ENCODE measurements at places on chromosomes 12 and 14.

GRCh38 chr12:42213023-42213422 is 25.0 kb downstream of the YAF2 start:
- DNase-seq = no peak

DNA sequence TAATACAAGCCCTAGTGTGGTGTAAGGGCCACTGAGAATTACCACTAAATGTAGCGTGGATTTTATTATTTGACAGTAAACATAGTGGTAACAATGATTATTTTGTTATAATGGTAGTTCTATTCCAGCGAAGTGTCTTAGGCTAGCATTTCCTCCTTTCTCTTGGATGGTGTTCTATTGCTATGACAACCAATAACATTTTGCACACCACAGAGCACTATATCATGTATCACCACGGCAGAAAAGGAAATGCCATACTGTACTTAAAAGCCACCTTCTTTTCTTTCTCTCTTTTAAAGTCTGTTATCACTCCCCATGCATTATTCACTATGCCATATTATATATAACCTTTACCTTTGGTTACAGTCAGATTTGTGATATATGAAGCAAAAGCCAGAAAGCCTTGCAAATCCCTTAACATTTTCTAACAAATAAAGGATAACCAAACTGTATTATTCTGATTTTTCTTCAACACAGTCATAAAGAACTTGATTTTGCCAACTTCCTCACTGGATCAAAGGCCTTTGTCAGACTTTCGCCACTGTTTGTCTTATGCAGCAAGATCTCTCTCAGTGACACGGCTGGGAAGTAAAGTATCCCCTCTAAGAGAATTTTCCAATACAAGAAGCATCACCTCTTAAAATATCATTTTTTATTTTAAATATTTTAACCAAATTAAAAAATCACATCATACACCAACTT is 195.8 kb downstream of the FOXN3 start:
- no peak for DNase-seq

DNA sequence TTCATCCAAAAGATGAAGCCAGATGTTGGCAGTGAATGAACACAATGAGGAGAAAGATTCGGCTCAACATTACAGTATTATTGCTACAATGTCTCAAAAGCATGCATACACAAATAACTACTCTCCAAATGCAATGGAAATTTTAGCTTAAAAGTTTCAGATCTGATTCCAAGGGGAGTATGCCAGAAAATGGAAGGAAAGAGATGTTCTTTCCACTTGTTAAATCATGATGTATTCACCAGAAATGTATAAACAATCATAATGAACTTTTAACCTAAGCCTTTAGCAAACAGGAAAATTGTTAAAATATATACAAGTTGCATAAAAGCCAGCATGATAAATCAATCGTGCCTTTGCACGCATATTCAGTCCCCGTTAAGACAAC is 62.1 kb downstream of the SH2B3 start:
- no peak for DNase-seq

- DNase-seq = no peak
These were observed 25.4 kb downstream of the CCDC62 start for GRCh38 chr12:122799641-122800243.

GRCh38 chr14:65170318-65170717 is 68.0 kb upstream of the MAX start:
- DNase-seq = no peak

DNA sequence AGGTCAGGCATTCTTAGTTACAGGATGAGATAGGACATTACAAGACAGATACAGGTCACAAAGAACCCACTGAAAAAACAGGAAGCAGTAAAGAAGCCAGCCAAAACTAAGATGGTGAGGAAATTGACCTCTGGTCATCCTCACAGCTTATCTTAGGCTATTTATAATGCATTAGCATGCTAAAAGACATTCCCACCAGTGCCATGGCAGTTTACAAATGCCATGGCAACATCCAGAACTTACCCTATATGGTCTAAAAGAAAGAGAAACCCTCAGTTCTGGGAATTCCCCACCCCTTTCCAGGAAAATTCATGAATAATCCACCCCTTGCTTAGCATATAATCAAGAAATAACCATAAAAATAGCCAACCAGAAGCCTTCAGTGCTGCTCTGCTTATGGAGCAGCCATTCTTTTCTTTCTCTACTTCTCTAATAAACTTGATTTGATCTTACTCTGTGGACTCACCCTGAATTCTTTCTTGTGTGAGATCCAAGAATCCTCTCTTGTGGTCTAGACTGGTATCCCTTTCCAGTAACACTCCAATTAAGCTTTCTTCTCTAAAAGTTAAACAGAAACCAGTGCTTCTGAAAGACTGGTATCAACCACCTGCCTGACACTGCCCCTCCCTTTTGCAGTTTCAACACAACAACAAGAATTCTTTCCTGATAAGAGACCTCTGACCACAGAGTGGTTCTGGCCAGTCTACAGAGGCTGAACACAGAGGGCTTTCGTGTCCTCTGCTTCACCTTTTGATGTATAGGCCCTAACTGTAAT is 86.9 kb downstream of the BCAT1 start:
- no peak for DNase-seq

GRCh38 chr12:53172352-53172751 is 8.2 kb upstream of the ZNF740 start:
- DNase-seq = no peak

DNA sequence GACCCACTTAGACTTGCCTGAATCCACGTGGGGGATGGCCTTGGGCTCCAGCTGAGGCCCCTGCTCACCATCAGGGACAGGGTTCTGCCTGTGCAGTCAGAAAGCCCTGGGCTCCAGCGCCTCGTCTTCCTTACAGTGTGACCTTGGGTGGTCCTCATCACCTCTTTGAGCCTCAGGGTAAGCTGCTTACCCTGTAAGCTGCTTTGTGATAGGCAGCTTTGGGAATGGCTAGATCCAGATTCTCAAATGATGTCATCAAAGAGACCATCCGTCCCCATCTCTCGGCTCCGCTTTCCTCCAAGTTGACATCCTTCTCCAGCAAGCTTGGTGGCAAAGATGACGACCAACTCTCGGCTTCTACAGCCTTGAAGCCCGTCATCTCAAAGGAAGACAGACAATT is 127.0 kb downstream of the ADCK1 start:
- no peak for DNase-seq

DNA sequence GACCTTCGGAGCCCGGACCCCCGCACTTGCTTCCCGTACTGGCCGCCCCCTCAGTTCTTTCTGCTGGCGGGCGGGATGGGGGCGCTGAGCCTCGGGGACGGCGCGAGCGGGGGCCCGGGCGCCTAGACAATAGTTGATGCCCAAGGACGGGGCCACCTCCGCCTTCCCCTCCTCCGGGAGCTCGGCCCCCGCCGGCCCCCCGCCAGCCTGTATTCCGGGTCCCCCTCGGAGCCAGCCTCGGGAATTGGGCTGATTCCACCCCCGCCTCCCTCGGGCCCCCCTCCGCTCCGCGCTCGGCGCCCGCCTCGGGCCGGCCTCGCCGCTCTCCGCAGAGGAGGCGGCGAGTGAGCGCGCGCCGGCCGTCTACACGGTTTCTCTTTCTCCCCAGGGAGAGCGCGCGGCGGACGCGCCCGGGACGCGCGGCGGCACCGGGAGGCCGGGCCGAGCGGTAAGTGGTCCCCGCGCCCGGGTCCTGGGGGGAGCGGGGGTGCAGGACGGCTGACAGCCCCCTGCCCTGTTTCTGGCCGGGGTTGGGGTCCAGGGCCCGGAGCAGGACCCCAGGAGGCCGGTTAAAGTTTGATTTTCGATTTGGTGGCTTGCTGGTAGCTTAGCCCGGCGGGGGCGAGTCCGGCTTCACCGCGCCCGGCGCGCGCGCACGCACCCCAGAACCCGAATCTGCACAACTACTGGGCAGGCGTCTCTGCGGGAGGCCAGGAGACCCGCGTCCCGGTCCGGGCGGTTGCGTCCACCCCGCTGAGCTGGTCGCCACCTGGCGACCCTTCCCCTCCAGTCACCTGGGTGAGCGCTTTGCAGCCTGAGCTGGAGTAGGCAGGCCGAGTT is 413.7 kb downstream of the PCNX1 start:
- peak; percentile 67 for DNase-seq

DNA sequence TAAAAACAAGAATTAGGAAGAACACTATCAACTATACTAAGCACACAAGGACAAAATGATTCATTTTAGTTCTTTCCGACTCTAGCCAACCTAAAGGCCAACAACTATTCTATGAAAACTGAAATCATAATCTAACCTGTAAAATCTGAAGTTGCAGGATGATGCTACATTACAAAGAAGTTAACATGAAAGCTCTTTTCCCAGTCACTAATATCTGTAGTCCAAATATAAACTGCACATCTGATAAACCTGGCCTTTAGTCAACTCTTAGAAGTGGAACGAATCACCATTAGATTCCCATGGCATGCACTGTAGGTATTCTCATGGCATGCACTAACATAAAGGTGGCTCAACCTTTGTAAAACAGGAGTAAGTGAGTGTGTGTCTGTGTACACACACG is 41.7 kb downstream of the BLTP3B start:
- no peak for DNase-seq

- DNase-seq = no peak
These were observed 443.2 kb upstream of the TMEM132C start for GRCh38 chr12:127823801-127824200.
